ENCODE measurements at places on chromosomes 7 and 10.

DNA sequence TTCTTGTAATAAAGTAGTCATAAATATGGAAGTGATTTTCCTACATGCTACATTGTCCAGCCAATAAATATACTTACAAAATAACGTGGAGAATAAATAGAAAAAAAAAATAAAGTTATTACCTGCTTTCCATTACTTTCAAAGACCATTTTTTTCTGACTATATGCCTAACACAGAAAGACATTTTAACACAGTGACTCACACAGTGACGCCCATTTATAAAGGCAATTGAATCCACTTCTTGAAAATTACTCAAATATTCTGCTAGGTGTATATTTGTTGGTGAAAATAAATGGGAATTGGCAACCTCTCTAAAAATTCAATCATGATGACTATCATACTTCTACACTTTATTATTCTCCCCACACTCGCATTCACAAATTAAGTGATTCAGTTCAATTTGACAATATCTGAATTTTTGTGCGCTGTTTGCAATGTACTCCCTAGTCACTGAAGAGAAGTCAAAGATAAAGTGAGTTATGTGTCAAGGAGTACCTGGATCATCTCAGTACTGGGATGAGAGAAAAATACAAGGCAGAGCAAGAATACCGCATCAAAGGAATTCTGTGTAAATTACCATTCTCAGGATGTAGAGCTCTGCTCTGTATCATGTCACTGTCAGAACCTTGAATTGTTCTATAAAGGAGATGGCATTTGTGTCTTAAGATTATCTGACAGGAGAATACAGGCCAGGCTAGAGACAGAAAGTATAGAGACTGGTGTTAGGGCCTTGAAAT is 642.7 kb downstream of the IPMK start:
- DNase-seq: no peak

DNA sequence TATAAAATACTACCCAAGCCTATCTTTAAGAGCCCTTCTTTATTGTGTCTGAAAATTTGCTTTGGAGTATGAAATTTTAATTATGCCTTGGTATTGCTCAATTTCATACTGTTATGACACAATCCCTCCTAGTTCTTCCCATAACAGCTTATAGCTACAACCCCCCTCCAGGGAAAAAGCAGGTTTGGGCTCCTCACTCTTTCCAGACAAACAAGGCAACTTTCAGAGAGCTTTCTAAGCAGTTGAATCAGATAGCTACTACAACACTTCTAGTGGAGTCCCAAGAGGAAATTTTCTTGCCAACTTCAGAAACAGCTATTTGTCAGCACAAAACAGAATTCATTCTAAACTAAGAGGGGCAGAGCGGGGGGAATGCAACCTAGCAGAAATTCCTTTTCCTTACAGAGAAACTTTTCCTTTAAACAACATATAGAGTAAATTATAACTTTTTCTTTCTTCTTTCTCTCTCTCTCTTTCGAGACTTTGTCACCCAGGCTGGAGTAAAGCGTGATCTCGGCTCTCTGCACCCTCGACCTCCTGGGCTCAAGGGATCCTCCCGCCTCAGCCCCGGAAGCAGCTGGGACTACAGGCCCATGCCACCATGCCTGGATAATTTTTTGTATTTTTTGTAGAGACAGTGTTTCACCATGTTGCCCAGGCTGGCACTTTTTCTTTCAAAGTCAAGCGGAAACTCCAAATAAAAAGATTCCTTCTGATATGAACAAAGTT is 26.0 kb upstream of the JMJD1C start:
- peak; percentile 43 for DNase-seq

GRCh38 chr10:5518143-5518542 is 6.6 kb upstream of the CALML3 start:
- DNase-seq: no peak

DNA sequence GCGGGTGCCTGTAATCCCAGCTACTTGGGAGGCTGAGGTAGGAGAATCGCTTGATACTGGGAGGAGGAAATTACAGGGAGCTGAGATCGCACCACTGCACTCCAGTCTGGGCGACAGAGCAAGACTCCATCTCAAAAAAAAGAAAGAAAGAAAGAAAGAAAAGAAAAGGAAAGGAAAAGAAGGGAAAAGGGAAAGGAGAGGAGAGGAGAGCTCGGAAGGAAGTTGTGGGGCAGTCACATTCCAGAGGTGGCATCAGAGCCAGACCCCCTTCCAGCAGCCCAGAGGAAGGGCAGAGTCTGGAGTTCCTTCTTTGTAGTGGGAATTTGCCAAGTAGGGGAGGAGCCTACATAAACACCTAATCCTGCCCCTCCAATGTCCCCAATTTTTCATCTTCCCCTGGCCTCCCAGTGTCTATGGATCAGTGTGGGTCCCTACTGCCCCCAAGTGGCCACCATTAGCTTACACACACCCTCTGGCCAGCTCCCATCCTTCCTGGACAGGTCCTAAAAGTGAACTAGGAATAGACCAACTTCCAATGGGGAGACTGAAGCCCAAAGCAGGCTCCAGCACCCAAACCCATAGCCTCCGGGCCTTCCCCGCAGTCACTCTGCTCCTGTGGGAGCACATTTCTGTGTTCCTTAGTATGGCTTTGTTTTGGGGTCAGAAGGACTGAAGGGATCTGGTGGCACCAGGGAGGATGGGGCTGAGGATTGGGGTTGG is 39.6 kb upstream of the HSPB1 start:
- peak; percentile 82 for DNase-seq

- DNase-seq: no peak
Observed at GRCh38 chr10:22605168-22605567, 109.2 kb downstream of the PIP4K2A start.

Data from eye (tissue), 1 donor.